ENCODE measurements at places on chromosomes 4 and X. TPM values are rescaled to one million over a fixed set of nuclear protein-coding genes. Genes with fewer than 3 reads are reported as not detected.

DNA sequence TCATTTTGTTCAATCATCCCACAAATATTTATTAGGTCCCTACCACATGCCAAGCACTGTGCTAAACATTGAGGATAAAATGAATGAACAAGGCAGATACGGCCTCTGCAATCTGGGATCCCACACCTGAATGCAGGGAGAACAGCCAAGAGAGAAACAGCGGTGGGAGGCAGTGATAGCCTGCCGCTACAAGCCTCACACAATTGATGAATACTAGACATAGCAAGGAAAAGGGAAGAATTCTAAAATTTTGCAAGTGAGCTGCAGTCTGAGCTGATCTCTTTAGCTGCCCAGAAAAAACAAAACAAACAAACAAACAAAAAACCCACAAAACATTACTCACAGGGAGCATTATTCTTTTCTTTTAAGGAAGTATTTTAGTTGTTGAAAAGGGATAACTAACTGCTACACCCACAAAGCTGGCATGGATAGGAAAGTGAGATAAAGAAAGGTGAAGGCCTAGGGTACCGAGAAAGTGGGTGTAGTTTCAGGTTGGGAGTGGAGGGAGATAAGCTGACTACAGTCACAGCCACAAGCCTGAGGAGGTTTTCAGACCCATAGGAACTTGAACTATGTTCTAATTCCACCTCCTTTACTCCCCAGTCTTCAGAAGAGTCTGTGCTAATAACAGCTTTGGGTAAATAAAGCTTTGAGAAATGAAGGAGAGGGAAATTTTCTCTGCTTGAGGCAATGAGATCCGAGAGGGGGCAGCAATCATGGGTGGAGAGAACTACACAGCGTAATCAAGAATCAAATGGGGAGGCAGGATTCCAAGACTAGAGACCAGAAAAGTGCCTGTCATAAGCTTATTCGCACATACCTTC is 85.4 kb downstream of the SH3RF1 start:
- peak; percentile 28 for DNase-seq

Gene MECP2
- 14.0 TPM for polyA plus RNA-seq

DNA sequence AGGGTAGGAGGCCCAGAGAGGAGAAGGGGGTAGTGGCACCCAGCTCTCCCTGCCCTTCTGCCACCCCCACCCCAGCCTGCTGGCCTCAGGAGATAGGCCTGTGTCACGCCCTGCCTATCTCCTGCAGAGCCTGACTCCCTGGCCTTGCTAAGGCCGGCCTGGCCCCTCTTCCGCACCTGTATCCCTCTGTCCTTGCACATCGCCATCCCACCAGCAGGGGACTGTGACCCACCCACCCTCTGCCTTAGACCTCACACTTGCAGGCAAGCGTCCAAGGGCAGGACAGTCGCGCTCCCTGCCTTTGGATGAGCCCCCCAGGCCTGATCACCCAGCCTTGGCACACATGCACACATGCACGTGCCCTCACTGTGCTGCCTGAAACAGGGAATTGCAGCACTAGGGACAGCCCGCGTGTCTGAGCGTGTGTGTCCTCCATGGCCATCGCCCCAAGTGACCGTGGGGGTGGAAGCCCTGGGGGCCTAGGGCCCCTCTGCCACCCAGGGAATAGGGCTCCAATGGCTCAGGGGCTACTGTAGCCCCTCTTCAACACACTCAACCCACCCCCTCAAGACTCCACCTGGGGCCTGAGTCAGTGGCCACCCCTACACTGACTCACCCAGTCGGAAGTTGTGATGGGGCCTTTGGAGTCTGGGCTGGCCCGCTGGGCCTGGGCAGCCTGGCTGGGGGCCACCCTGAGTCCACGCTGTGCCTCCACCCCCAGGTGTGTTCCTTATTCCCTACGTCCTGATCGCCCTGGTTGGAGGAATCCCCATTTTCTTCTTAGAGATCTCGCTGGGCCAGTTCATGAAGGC is 2.1 kb downstream of the SLC6A8 start:
- DNase-seq, result no peak

Gene FDCSP
- not detected for polyA plus RNA-seq

GRCh38 chr4:54566608-54567007 is 91.1 kb upstream of the KIT start:
- DNase-seq, result no peak

- DNase-seq, result no peak
Observed at GRCh38 chr4:103074744-103075434, 1.7 kb downstream of the SLC9B2 start.

DNA sequence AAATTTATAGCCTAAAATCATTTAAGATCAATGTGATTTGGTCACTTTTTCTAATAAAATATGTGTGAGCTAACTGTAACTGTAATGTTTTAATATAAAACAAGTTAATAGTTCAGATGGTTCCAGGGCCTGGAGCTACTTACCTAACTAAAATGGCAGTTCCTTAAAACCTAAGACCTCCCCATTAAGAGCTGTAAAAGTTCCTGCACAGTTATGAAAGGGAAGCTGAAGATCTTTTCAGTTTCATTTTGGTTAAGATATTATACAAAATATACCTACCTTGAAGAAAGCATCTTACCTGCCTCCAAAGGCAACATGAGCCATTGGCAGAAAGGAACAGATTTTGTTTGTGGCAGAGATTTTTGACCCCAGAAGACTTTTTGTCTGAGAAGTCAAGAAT is 30.1 kb downstream of the HPF1 start:
- no peak for DNase-seq
